CD4-positive, alpha-beta T cell treated with Interleukin-21 for 1 hour (primary cell): ENCODE measurements at places on chromosomes 5 and 9.

DNA sequence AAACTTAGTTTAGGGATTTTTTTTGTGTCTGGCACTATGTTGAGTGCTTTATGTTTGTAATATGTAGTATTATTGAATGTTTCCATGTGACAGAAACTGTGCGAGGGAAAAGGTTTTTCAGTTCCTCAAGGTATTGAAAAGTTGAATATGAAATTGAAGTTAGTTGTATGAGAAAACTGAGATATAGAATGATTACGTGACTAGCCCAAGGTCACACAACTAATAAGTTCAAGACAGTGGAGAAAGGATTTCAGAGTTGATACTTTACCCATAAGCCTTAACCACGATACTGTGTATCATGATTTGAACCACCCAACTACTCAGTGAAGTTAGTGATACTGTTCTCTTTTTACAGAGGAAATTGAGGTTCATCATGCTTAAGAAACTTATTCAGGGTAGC, 5.7 kb downstream of the NIPBL start:
- DNase-seq, result no peak

GRCh38 chr9:91126761-91127445, 234.8 kb downstream of the AUH start:
- DNase-seq, result no peak

GRCh38 chr5:111783537-111783936, 26.5 kb upstream of the NREP start:
- DNase-seq, result no peak

DNA sequence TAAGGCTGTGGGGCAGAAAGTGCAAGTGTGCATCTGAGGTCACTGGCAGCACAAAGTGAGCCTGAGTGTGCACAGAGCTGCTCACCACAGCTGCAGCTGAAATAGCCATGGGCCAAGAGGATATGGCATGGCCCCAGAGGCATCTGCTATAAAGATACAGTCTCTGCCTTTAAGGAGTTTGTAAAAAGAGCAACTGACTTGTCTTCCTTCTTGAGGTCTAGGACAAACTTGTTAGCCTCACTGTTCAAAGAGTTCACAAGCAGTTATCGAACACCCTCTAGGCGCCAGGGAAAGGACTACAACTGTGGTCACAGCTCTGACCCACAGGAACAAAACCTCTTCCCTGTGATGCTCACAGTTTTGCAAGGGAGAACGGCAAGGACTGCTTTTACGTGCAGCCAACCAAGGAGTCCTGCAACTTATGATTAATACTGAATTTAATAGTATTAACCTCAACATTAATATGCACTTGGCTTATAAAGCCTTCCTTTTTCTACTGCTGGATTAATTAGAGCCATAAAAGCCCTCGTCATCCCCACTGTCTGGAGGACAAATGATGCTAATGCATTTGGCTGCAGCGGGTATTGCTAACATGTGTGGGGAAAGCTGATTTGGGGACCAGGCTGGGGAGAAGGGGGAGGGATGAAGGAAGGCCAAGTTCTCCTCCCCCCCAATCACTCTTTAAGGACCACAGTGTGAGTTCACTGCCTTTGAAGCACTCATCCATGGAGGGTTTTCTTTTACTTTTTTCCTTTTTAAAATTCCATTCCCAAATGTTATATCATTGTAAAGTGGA, 189.8 kb upstream of the TRIM32 start:
- no peak for DNase-seq

- no peak for DNase-seq
Observed at GRCh38 chr5:125180231-125180829, 433.9 kb upstream of the ZNF608 start.
